Fibroblast of the aortic adventitia (primary cell): ENCODE measurements at places on chromosomes 6 and 20. TPM values are rescaled to one million over a fixed set of nuclear protein-coding genes. Genes with fewer than 3 reads are reported as not detected.

Gene ELOVL2
- 0.16 and 0.18 TPM in 2 replicates for total RNA-seq

Gene RBM12
- total RNA-seq: 49.0 and 65.4 TPM in 2 replicates

Gene TDP2
- 29.5 and 44.4 TPM in 2 replicates for total RNA-seq

Gene TULP1
- total RNA-seq: not detected in 2 replicates

Gene TNF
- not detected in 2 replicates for total RNA-seq

Gene ID4
- total RNA-seq: 11.4 and 18.0 TPM in 2 replicates

Gene TMEM74B
- not detected in 2 replicates for total RNA-seq
